NCI-H1092 (cell line): ENCODE measurements at places on chromosomes 5 and 9.

DNA sequence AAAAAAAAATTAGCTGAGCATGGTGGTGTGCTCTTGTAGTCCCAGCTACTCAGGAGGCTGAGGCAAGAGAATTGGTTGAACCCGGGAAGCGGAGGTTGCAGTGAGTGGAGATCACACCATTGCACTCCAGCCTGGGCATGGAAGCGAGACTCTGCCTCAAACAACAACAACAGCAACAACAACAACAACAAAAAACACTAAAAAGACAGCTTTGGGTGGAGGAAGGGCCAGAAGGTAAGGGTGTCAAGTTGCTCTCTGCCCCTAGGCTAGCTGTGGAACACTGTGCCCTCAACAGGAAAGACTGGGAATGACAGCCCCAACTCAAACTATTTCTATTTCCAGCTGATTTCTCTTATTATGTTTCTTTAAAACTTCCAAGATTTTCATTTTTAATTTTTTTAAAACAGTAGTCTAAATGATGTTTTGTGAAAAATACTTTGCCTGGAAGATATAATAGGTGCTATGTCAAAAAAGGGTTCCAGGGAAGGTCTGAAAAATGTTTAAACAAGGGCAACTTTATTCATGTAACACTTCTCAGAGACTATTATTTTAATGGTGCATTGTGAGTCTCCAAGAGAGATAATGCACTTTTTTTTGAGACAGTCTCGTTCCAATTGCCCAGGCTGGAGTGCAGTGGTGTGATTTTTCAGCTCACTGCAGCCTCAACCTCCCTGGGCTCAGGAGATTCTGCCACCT is 29.9 kb downstream of the CLINT1 start:
- no peak for DNase-seq

- no peak for DNase-seq
Measured at GRCh38 chr9:133604856-133605255, 4.3 kb downstream of the FAM163B start.

DNA sequence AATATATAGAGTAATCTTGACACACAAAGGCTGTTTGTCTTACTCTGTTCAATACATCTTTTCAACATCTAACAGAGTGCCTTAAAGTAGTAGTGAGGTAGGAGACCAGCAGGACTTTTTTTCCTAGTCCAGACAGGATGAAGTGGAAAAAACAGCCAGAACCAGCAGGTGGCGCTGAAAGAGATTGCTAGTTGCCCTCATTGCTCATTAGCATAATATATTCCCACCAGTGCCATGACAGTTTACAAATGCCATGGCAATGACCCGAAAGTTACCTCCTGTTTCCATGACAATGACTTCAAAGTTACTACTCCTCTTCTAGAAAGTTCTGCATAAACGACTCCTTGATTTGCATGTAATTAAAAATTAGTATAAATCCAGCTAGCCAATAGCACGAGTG is 387.4 kb downstream of the ACTL7B start:
- no peak for DNase-seq

DNA sequence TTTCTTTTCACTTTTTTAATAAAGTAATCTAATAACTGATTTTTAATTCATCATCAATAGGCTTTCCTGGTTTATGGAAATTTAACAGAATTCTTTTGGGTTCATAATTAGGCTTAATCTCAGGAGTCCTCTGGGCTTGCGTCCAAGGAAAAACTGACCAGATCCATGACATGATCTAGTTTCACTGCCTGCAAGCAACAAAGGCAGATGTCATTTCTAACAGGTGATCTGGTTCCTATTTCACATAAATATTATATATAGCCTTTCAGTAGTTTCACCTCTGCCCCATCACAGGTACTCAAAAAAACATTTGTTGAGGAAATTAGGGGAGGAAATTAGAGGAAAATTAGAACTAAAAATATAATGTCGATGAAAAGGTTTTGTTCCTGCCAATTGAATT is 126.4 kb downstream of the FBXL17 start:
- DNase-seq = peak; percentile 25

GRCh38 chr5:137995077-137995748 is 37.7 kb downstream of the FAM13B start:
- no peak for DNase-seq
